ENCODE measurements at places on chromosomes 7 and 10.
A peak's percentile ranks its signal among the peaks of the same experiment; 100 is the strongest.

GRCh38 chr10:34407324-34407805 lies 407.7 kb downstream of the PARD3 start:
- no peaks in the 10 kb centered on the region for H3K4me1 ChIP-seq
- no peak for DNase-seq
- H3K27me3 ChIP-seq: no peaks in the 10 kb centered on the region
- no peak overlapping the region for H3K27ac ChIP-seq

GRCh38 chr7:137798073-137798763 lies 48.6 kb downstream of the DGKI start:
- no peaks in the 10 kb centered on the region for H3K4me1 ChIP-seq
- H3K27me3 ChIP-seq: no peaks in the 10 kb centered on the region
- no peak overlapping the region for H3K4me3 ChIP-seq
- no peak for DNase-seq
- no peak overlapping the region for H3K27ac ChIP-seq
- no peaks in the 10 kb centered on the region for H3K36me3 ChIP-seq

DNA sequence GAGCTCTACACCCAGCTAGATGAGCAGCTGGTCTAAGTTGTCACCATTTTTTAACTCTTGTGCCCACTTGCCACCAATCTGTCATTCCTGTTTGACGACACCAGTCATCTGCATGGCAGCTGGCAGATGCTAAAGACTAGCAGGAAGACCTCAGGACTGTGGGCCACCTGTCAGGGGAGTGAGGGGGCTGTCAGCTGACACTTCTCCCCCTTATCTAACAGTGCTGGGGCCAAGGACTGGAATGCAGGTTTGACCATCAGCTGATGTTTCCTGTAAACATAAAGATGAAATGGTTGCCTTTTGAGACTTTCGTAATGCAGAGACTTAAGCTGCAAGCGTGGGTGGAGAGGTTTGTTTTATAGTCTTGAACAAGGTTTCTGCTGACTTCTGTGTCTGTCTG lies 93.5 kb downstream of the WNT2 start:
- H3K4me1 ChIP-seq: no peaks in the 10 kb centered on the region
- H3K27me3 ChIP-seq: no peaks in the 10 kb centered on the region
- H3K4me3 ChIP-seq: no peak overlapping the region
- no peaks in the 10 kb centered on the region for H3K36me3 ChIP-seq

DNA sequence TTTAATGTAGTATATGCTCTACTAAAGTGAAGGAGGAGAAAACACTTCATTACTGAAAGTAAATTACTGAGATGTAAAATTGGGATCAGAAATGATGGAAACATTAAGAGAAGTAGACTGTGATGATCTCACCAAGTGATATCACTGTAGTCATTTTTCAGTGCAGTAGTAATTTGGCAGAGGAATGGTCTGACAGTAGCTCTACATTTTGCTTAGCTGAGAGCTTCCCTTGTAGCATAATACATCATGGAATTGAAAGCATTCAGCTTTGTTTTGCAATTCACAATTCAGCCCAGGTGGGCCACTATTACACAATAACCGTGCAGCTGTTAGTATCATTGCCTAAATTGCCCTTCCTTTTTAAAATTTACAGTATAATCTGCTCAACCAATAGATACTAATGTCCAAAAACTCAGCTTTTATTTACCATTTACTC lies 19.4 kb upstream of the CABCOCO1 start:
- H3K27ac ChIP-seq: no peak overlapping the region
- no peak overlapping the region for H3K4me3 ChIP-seq
- no peak for DNase-seq
- H3K4me1 ChIP-seq: no peaks in the 10 kb centered on the region
- no peaks in the 10 kb centered on the region for H3K36me3 ChIP-seq
- H3K27me3 ChIP-seq: no peaks in the 10 kb centered on the region

DNA sequence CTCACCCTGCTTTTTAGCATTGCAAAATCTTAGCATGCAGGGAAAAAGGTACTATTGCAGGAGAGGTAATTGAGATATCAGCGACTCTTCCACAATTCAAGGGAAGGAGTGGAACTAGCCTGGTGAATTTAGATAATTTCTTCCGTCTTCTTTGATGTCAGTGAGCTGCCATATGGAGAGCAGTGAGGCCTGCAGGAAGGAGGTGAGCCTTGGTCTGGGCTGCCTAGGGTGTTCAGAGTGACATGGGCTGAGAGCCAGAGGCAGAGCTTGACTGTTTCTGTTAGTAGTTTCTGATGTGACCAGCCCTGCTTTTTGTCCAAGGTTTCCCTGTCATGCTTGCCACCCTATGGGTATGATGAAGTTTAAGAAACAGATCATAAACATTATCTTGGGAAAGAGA lies 28.6 kb downstream of the KAT6B start:
- DNase-seq: no peak
- H3K27ac ChIP-seq: no peak overlapping the region
- no peaks in the 10 kb centered on the region for H3K27me3 ChIP-seq
- peaks cover 11% of the 10 kb centered on the region for H3K4me1 ChIP-seq

GRCh38 chr10:44201011-44201410 lies 183.9 kb downstream of the CXCL12 start:
- no peaks in the 10 kb centered on the region for H3K36me3 ChIP-seq
- H3K4me1 ChIP-seq: no peaks in the 10 kb centered on the region
- no peak overlapping the region for H3K4me3 ChIP-seq

DNA sequence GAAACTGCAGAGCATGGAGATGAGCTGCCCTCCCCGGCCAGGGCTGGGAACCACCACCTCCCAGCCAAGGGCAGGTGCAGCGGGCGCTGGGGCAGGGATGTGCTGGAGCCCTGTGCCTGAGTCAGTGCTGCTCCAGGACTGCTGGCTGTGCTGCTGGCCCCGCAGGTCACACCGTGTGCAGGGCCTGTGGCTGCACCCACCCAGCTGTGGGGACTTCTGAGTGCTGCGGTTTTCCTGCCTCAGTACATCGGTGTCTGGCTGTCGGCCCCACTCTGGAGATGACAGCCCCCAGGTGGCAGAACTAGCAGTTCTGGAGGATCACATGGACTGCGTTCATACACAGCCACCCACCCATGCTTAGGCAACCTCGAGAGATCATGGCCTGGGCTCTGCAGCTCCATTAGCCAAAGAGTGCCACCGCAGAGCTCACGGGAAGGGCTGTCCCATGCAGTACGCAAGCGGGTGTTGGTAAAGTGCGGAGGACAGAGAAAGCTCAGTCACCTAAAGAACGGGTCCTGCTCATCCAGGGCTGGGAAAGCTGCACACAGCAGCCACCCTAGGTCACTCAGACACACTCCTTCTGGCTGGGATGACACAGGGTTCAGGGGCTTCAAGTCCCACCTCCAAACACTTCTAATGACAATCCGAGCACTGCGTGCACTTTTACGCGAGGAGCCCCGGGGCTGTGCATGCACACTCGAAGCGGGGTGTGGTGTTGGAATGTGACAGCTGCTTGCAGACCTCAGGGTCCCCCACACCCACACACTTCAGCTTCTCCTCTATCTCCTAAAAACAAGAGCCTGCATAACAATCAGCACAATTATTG lies 198.1 kb upstream of the PPP2R2D start:
- no peaks in the 10 kb centered on the region for H3K36me3 ChIP-seq
- H3K27me3 ChIP-seq: no peaks in the 10 kb centered on the region
- no peaks in the 10 kb centered on the region for H3K4me1 ChIP-seq
- DNase-seq: no peak
- H3K4me3 ChIP-seq: no peak overlapping the region
- H3K27ac ChIP-seq: no peak overlapping the region

DNA sequence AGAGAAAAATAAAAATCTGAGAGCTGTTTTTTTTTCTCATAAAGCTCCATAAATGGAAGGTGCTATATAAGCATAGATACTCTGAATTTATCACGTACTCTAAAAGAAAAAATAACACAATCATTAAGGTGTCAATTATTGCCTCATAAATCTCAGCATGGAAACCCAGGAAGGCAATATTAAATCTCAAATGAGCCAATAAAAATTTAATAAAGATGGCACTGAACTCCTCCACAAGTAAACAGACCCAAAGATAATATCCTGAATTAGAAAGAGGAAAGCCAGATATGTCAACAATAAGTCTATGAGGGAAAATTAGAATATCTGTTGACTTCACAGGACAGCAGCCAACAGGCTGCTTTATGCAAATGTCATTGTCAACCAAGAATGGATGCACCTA lies 66.5 kb downstream of the CDK6 start:
- DNase-seq: no peak
- no peak overlapping the region for H3K27ac ChIP-seq
- no peak overlapping the region for H3K4me3 ChIP-seq
- H3K4me1 ChIP-seq: no peaks in the 10 kb centered on the region

- DNase-seq: no peak
- no peak overlapping the region for H3K27ac ChIP-seq
- H3K4me3 ChIP-seq: no peak overlapping the region
- no peaks in the 10 kb centered on the region for H3K36me3 ChIP-seq
These were observed 115.9 kb downstream of the GPR85 start for GRCh38 chr7:112970771-112971170.

DNA sequence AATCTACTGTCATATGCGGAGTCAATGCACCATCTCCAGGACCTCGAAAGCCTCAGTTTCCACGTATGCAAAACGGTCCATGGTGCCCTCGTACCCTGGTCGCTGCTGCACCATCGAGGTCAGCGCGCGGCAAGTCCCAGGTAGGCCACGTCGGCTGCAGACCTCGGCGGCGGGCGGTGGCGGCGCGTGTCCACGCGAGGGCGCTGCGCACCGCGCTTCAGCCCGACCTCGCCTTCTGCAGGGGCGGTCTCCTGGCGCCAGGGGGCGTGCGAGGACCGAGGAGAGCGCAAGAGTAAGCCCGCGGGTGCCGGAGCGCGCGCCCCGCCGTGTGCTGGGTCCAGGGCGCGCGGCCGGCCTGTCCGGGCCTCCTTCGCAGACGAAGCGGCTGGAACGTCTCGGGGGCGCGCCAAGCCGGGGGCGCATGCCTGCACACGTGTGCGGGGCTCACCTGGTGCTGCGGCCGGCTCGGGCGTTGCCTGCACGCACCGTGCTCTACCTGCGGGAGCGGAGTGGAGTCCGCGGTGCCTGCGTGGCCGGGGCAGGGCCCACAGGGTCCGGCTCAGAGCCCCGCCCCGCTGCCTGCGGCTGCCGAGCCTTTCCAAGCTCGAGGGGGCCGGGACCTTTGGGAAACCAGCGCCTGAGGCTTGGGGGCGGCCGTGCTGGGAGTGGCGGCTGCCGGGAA lies 54.0 kb downstream of the GLRX3 start:
- no peaks in the 10 kb centered on the region for H3K36me3 ChIP-seq
- H3K4me1 ChIP-seq: no peaks in the 10 kb centered on the region
- peak; percentile 89 for DNase-seq
- H3K27me3 ChIP-seq: no peaks in the 10 kb centered on the region
- H3K27ac ChIP-seq: peak overlapping the region; percentile 72

GRCh38 chr7:105097619-105098018 lies 83.6 kb downstream of the KMT2E start:
- H3K36me3 ChIP-seq: no peaks in the 10 kb centered on the region
- DNase-seq: no peak
- no peaks in the 10 kb centered on the region for H3K4me1 ChIP-seq
- no peak overlapping the region for H3K27ac ChIP-seq
- H3K4me3 ChIP-seq: no peak overlapping the region
- H3K27me3 ChIP-seq: no peaks in the 10 kb centered on the region

DNA sequence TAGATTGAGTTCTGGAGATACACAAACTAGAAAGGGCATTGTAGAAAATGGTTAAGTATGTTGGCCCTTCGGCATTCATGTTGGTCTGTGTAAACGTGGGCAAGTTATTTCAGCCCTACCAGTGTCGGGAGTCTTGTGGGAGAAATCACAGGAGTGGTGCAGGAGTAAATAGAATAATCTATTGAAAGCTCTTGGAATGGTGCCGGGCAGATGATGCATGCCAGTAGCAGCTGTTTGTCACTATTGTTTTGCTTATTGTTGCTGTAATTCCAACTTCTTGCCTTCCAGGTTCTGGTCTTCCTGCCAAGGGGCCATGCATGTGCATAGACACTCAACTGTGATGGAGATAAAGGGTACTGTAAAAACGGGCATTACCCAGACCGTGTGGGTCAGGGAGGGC lies 259.4 kb downstream of the CAMK1D start:
- H3K4me1 ChIP-seq: no peaks in the 10 kb centered on the region
- no peaks in the 10 kb centered on the region for H3K27me3 ChIP-seq
- no peak overlapping the region for H3K4me3 ChIP-seq
- no peak overlapping the region for H3K27ac ChIP-seq

- H3K27ac ChIP-seq: peak overlapping the region; percentile 80
- no peaks in the 10 kb centered on the region for H3K36me3 ChIP-seq
- H3K27me3 ChIP-seq: no peaks in the 10 kb centered on the region
These were observed 52.4 kb upstream of the TNS3 start for GRCh38 chr7:47634273-47634672.

DNA sequence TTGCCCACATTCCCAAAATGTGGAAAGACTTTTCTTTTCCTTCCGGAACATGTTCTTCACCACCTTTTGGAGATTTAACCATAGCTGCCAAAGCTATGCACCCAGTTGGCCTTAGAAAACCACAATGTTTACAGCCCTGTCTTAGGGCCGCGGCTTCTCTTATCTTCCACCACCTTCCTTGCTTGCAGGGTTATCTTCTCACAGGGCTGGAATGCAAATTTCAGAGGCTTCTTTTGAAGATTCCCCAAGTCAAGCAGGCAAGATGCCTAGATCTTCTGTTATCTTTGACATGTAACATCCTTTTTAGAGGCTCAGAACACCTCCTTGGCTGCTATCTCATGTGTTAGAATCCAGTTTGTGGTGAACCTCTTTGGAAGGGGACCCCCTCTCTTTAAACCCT lies 11.1 kb downstream of the KCTD7 start:
- no peak overlapping the region for H3K4me3 ChIP-seq
- H3K4me1 ChIP-seq: no peaks in the 10 kb centered on the region
- H3K27me3 ChIP-seq: no peaks in the 10 kb centered on the region
- peaks cover 8% of the 10 kb centered on the region for H3K36me3 ChIP-seq

DNA sequence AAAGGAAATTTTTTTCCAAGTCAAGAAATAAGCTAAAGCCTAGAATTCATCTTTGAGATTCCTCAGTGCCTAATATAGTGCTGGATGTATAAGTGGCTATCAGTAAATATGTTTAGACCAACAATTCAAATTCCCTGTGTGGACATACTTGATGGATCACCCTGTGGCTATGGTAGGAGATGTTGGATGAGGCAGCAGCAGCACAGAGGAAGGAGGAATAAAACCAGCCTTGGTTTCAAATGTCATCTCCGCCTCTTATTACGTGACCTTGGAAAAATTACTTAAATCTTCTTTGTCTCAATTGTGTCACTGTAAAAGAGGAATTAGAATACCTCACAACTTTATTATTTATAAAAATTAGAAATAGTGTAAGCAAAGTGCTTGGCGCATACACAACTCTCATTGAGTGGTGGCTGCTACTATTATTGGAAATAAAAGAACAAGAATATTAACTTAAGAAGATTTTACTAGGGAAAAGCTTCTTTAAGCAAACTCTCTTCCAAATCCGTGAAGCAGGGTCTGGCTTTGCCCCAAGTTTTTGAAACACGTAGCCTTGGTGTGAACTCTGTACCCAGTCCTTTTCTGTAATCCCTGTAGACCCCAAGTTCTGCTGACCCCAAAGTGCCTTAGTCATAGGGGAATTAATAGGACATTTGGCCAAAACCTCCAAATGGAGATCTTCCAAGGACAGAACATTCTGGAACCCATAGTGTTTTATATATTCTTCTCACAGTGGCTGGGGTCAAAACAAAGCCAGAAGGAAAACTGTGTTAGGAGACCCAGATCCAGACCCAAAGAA lies 283.8 kb downstream of the PTEN start:
- H3K4me1 ChIP-seq: no peaks in the 10 kb centered on the region
- H3K36me3 ChIP-seq: no peaks in the 10 kb centered on the region
- peak overlapping the region; percentile 31 for H3K27ac ChIP-seq
- DNase-seq: no peak
- H3K4me3 ChIP-seq: no peak overlapping the region
